ENCODE measurements at places on chromosomes 7 and 10.

DNA sequence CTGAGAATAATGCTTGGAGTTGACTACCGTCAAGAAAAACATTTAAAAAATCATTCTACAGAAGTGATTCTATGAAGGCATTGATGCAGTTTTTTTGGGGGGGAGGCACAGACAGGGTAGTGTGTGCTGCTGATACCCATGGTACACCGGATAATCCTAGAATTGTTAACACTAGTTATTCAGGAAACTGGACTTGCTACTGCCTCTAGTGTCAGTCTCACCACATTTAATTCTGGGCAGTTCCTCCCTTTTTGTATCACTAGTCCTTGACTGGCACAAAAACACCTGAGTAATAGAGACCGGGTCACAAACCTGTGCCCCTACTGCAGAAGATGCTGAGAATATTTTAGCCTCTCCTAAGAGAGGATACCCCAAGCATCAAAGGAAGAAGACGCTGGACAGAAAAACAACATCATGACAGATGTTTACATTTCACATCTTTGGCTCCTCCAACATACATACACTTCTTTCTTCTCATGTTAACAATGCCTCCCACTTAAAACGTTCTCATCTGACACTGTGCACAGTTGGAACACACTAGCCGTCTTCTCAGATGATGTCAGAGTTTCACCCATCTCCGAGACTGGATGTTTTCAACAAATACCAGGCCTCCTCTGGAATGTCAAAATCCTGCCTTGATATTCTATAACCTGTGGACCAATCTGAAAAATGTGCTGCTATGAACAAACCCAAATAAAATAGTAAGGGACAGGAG lies 13.1 kb upstream of the TCAF1 start:
- no peak for DNase-seq

DNA sequence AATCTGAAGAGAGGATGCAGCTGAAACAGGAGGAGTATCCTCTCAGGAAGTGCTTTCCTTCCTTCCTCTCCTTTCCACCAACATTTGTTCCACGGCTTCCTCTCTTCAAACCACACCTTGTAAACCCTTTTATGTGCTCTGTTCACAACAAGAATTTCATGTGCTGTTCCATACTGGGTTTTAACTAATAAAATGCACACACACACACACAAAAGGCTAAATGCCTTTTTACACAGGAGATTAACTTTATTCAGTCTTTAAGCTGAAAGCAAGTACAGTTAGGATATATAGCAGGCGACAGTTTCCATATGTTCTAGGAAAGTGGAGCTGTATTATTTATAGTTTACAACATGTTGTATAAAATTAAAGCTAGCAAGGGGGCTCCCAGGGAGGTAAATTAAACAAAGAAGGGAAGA lies 106.7 kb downstream of the REEP3 start:
- no peak for DNase-seq

GRCh38 chr7:119945822-119946221 lies 327.2 kb upstream of the KCND2 start:
- DNase-seq = no peak

DNA sequence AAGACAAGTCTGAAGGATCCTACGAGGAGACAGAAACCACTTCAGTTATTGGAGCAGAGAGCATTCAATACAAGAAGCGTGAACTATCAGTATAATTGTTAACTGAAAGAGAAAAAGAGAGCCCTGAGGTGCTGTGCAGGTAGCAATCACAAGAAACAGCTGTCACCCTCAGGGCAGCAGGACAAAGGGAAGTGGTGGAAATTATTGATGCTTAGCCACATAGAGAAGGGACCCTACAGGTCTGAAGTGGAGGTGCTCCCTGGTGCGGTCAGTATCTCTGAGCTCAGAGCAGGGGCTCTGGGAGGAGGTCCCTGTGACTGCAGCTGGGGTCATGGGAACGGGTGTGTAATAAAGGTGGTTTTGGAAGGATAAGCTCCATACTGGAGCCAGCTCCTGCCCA lies 97.8 kb upstream of the KLF6 start:
- DNase-seq = no peak

- DNase-seq = no peak
Measured at GRCh38 chr7:149773446-149774236, at the start of gene ZNF467. Gene ZNF467 (minus strand): TSS chr7:149773588. CDS start chr7:149771032, 2,556 bp downstream.

GRCh38 chr7:89503281-89503680 lies 651.0 kb upstream of the STEAP1 start:
- DNase-seq = no peak

DNA sequence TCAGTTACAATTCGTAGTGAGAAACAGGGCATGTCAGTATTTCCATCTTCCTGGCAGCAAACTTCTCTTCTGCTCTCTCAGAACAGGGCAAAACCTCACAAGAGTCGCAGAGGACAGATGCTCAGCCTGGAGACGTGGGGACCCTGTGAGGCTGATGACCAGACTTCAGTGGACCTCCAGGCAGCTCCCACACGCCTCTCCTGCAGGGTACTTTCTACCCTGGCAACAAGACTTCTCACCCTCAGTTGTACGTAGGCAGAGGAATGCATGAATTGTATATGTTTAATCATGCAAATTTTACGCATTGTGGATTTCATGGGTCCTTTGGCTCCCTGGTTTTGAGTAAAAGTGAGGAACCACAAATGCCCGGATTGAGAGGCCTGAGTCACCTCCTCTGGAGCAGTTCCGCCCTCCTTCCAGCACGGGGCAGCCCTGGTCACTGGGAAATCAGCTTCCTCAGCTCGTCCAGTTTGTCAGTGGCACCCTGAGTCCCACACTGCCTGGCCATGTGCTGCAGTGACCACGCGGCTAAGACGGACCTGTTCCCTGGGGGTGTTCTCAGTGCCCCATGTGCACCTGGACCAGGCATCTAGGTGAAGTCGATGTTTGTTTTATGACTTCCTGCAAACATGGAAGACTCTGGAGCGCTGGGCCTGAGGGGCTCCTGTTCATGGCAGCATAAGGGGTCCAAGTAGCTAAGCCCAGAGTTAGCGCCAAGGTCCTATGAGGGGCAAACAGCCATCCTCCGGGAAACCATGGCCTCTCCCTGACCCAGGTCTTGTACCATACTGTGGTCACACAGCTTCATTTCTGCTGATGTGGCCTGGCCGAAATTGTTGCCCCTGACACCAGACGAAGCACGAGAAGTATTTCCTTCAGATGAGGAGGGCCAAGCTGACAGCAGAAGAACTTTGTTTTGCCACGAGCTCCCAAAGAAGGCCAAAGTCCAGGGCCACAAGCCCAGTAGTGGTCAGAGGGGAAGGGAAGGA lies 165.1 kb downstream of the TNS3 start:
- no peak for DNase-seq

GRCh38 chr7:122846591-122846990 lies 39.7 kb downstream of the CADPS2 start:
- DNase-seq = no peak

DNA sequence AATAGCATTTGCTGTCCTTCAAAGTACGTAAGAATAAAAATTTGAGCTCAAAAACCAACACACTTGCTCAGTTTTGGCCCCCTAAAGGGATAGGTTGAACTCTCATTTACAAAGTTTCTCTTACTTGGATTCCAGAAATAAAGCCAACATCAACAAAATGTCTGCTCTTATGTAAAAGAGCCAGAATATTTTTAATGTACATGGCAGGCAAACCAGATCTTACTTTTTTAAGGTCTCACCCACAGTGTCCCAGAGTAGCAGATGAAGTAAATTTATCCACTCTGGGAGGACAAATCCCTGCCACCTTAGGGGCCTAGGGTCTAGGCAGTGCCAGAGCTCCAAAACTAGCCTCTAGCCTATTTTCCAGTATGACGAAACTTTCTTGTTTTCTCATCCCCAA lies 159.6 kb downstream of the SKAP2 start:
- DNase-seq = no peak

DNA sequence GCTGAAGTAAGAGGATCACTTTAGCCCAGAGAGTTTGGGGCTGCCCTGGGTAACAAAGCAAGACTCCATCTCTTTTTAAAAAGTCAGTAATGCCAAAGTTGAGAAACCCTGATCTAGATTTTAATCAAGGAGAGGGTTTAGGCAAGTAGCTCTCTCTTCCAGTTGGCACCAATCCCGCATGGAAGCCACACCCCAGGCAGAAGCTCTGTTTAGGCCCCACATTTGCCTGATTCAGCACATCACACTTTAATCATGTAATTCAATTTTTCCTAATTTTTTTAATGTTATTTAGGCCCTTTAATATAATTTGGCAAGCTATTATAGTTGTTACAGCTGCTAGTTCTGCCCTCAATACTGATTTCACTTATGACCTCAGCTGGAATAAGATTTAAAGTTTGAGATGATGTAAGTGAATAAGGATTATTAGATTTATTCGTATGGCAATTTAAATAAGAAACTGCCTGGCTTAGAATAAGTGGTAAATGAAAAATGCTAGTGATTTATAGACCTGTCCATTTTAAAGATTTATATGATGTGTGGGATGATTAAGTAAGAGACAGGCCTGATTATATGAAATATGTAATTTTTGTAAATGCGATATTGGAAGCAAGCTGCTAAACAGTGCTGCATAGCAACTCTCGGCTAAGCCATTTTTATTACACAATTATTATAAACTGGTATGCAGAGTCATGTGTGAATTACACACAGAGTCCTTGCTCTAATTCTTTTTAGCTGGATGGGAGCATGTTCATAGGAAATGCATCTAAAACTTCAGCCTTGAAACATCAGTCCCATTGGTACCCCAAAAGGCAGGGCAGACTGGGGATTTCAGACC lies 80.2 kb upstream of the NFE2L3 start:
- DNase-seq = no peak

GRCh38 chr7:127912901-127913300 lies 118.3 kb downstream of the LRRC4 start:
- no peak for DNase-seq

DNA sequence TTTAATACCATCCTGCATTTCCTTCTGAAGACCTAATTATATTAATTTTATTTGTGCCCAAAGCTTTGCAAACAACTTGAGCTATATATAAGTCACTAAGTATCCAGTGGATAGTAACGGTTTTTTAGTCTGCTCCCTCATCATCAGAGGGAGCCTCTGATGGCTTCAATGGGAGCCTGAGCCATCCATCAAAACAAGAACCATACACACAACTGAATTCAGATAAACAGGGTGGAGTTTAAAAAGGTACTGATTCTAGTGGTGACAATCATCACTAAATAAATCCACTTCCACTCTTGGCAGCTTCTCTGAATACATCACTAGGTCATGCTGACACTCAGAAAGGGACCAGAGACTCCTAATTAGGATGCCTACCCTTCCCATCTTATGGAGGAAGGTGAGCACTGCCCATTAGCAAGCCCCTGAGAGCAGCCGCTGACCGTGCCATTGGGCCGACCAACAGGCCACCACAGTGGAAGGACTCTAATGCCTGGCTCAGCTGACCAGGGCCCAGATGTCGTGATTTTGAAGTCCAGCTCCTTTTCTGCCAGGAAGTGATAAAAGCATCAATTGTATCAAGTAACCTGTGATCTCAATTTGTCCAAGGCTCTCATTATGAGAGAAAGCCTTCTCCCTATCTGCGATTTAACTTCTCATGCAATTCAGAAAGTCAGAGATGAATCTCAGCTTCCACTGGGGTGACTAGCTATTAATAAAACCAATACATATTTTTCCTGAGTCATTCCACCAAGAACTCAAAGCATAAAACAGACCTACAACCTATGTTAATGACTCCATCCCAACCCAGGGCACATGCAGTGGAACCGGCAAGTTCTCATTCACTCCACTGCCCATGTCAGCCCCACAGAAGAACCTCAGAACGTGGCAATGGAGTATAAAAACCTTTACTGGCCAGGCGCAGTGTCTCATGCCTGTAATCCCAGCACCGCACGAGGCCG lies 13.1 kb downstream of the VOPP1 start:
- no peak for DNase-seq

GRCh38 chr7:36459236-36459960 lies 69.7 kb downstream of the ANLN start:
- no peak for DNase-seq

GRCh38 chr7:40331915-40332314 lies 197.1 kb downstream of the SUGCT start:
- no peak for DNase-seq

DNA sequence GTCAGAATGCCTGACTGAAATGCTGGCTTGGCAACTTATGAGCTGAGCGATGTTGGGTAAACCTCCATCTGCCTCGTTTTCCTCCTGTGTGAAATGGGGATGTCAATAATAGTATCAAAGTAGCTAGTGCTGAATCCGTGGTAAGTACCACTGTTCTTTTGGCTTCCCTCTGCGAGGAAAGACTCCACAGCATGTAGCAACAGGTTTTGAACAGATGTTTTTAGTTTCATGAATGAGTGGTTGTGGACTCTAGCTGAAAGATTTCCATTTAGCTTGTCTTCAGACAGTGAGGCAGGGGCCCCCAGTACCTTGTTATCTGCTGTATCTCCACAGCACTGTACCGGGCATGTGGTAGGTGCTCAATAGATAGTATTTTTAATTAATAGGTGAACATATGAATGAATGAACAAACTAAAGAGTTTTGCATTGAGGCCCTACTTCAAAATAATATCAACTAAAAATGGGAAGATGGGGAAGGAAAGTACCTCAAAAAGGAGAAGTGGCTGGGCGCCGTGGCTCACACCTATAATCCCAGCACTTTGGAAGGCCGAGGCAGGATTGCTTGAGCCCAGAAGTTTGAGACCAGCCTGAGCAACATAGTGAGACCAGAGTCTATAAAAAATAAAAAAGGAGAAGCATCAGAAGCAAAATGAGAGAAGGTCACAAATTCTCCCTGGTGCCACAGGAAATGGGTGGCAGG lies 5.6 kb upstream of the DLG5 start:
- DNase-seq = no peak

DNA sequence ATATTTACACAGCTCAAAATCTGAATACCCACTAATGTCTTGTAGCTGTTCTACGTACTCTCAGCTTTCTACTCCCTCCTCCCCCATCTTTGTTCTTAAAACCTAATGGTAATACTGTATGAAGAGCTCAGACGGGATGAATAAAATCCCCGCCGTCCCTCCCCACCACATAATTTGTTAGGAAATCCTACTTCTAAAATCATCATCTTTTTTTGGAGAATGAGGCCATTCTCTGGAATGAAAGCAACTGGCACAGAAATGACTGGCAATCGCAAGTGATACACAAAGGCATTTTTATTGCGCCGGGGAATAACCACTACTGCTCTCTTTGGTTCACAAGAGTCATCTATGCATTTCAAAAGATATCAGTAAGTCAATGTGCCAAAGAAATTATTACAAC lies 27.3 kb downstream of the SLC35B4 start:
- DNase-seq = no peak

DNA sequence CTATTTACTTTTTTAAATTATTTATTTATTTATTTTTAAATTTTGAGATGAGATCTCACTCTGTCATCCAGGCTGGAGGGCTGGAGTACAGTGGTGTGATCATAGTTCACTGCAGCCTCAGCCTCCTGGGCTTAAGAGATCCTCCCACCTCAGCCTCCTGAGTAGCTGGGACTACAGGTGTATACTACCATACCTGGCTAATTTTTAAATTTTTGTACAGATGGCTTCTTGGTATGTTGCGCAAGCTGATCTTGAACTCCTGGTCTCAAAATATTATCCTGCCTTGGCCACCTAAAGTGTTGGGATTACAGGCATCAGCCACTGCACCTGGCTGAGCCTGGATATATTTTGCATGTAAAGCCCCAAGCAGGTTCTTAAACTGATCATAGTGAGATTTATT lies 7.6 kb downstream of the CHST12 start:
- DNase-seq = no peak

GRCh38 chr7:7944619-7945282 lies 23.8 kb upstream of the GLCCI1 start:
- DNase-seq = no peak
